ENCODE measurements at places on chromosomes 6 and 20.

DNA sequence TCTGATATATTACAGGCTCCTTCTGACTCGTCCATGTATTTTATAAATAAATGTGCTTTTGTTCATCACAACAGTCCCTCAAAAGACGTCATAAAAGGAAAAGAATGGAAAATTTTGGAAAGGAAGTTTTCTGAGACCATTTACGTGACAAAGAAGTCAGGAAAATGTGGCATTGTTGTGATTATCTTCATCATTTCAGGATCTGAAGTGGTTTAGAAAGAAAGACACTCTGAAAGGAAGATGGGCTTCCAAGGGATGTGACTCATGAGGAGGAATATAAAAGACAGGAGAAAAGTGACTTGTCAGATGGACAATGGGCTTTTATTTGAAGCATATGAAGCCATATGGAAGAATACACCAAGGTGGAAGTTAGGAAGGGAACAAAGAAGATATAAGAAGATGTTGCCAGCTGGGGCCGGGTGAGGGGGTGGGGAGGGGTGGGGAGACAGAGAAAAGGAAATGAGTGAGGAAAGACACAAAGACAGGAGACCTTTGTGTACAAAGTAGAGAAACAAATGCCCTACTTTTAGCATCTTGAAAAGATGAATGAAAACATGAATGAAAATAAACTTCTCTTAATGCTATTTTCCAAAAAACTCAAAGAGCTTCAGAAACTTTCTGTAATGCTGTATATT lies 190.3 kb upstream of the PREP start:
- no peak for DNase-seq

DNA sequence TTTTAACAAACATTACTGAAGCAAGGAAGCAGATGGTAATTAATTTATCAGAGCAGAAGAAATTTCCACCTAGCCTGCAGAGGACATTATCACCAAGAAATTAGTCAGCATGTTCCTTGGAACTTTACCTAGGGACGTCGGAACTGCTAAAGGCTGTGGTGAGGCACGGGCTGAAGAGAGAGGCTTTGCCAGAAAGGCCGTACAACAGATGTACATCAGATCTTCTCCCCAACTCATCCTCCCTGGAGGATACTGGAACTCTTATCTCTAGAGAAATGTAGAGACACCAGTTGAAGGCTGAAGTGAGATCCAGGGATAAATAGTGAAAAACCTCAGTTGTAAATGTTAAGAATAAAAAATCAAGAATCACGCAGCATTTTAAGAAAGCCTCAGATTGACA lies 257.1 kb downstream of the SAMD5 start:
- no peak for DNase-seq

- no peak for DNase-seq
These were observed 15.8 kb downstream of the ABHD12 start for GRCh38 chr20:25374842-25375241.

- no peak for DNase-seq
These were observed 5.4 kb downstream of the CCN5 start for GRCh38 chr20:44720621-44720996.

DNA sequence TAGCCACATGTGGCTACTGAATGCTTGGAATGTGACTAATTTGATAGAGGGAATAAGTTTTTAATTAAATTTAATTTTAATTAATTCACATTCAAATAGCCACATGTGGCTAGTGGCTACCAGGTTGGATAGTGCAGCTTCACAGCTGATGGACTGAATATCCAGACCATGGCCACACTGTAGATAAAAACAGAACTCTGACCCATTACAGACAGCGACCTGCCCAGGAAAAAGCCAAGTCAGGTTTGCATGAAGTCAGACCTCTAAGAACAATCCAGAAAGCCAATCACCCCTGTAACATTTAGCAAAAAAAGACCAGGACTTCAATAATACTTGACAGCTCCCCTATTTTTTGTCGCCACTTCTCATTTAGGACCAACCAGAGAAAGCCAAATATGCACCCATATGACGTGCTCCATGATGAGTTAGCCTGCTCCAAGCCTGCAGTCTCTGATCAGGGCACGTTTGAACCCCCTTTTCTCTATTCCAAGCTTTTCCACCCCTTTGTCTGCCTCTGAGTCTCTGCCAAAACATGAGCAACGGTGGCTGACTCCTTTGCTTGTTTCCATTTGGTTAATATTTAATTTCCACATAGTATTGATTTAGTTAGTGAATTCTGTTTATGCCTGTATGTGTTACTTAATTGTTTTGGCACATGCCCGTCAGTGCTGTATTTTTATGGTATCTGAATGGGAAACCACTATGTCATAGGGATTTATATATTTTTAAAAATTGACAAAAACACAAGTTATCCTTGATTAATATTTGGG lies 636.3 kb downstream of the UTRN start:
- DNase-seq: no peak

DNA sequence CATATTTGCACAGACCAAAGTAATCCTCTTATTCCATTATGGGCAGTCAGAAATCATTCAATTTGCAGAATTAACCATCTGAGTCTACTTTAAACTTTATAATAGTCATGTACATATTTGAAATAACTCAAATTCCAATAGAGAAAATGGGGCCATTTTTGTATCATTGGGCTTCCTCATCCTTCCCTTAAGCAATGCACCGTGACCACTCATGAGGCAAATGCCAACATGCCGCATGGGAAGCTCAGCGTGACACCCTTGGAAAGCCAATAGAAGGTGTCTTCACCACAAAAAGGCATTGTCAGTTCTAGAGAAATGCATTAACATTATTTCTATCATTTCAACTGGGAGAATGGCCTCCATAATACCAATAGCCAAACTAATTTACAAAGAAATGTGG lies 38.5 kb downstream of the SIM1 start:
- DNase-seq: no peak

- DNase-seq: no peak
These were observed 226.2 kb downstream of the EYA4 start for GRCh38 chr6:133467231-133467981.

- DNase-seq: no peak
These were observed 179.1 kb downstream of the NFATC2 start for GRCh38 chr20:51363378-51363777.

Measured in cerebellar cortex (tissue), 1 donor.